Naive thymus-derived CD4-positive, alpha-beta T cell (primary cell): ENCODE measurements at places on chromosomes 5 and 9. TPM values are rescaled to one million over a fixed set of nuclear protein-coding genes. Genes with fewer than 3 reads are reported as not detected.

DNA sequence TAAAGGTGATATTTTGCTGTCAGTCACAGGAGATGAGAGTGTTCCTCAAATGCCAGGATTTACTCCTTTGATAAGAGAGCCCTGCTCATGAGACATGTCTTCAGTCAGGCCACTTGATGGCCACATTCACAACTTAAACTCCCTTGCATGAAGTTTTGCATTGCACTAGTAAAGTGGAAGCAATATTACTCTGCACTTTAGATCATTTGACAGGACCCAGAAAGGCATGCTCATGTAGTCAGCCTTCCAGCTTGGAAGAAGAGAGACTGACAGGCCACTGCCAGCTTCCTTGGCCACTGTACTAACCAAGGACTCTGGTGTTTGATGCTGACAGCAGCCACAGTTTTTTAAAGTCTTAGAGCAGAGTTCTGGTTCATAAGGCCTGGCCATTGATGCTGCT, 42.6 kb downstream of the NPR3 start:
- no peaks in the 10 kb centered on the region for H3K27me3 ChIP-seq
- H3K36me3 ChIP-seq: no peaks in the 10 kb centered on the region
- no peak for DNase-seq
- H3K4me3 ChIP-seq: no peak overlapping the region
- H3K27ac ChIP-seq: no peak overlapping the region

- peak overlapping the region; percentile 9 for H3K4me3 ChIP-seq
- H3K27ac ChIP-seq: peak overlapping the region; percentile 46
- no peaks in the 10 kb centered on the region for H3K4me1 ChIP-seq
- DNase-seq: no peak
- H3K27me3 ChIP-seq: no peaks in the 10 kb centered on the region
These were observed 6.9 kb upstream of the ZBTB5 start for GRCh38 chr9:37471942-37472684.

GRCh38 chr9:134962065-134962972, 44.6 kb upstream of the FCN1 start:
- H3K27ac ChIP-seq: no peak overlapping the region
- no peaks in the 10 kb centered on the region for H3K36me3 ChIP-seq
- no peak for DNase-seq
- no peak overlapping the region for H3K4me3 ChIP-seq

DNA sequence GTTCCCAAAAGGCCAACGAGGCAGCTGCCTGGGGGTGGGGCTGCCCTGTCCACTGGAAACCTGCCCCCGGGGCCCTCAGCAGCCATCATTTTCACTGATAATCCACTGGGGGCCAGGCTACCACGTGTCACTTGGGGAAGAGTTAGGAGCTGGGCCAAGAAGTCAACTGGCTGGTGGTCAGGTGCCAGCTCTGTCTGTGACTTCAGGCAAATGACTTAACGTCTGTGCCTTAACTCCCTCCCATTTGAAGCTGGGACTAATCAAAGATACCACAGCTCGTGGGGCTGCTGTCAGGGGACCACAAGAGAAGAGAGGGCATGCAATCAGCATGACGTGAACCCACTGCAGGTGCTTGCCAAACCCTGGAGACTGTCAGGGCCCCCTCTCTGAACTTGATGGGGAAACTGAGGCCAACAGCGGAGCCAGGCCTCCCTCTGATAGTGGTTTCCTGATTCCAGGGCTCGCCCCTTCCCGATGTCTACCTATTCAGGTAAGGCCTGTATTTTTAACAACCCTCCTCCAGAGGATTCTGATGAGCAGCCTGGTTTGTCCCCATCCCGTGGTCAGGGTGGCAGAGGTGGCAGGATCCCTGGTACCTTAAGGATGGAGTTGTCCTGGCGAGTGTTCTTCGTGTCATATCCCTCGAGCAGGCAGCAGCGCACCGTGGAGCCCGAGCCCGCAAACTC, 12.3 kb upstream of the DPM2 start:
- peak overlapping the region; percentile 84 for H3K27ac ChIP-seq
- H3K4me3 ChIP-seq: no peak overlapping the region
- no peaks in the 10 kb centered on the region for H3K27me3 ChIP-seq
- DNase-seq: no peak

GRCh38 chr5:22352493-22352892, 500.7 kb downstream of the CDH12 start:
- H3K36me3 ChIP-seq: no peaks in the 10 kb centered on the region
- no peak for DNase-seq
- H3K27me3 ChIP-seq: no peaks in the 10 kb centered on the region
- H3K27ac ChIP-seq: no peak overlapping the region

- no peaks in the 10 kb centered on the region for H3K36me3 ChIP-seq
- H3K27me3 ChIP-seq: no peaks in the 10 kb centered on the region
- no peak overlapping the region for H3K27ac ChIP-seq
- H3K4me3 ChIP-seq: no peak overlapping the region
These were observed 80.9 kb upstream of the SPOCK1 start for GRCh38 chr5:137580030-137580429.

GRCh38 chr9:2638871-2639673, 17.5 kb downstream of the VLDLR start:
- no peak for DNase-seq

GRCh38 chr9:95815961-95816360, 59.5 kb upstream of the ERCC6L2 start:
- DNase-seq: no peak
- no peaks in the 10 kb centered on the region for H3K36me3 ChIP-seq
- no peak overlapping the region for H3K4me3 ChIP-seq
- no peak overlapping the region for H3K27ac ChIP-seq
- no peaks in the 10 kb centered on the region for H3K4me1 ChIP-seq
- no peaks in the 10 kb centered on the region for H3K27me3 ChIP-seq

DNA sequence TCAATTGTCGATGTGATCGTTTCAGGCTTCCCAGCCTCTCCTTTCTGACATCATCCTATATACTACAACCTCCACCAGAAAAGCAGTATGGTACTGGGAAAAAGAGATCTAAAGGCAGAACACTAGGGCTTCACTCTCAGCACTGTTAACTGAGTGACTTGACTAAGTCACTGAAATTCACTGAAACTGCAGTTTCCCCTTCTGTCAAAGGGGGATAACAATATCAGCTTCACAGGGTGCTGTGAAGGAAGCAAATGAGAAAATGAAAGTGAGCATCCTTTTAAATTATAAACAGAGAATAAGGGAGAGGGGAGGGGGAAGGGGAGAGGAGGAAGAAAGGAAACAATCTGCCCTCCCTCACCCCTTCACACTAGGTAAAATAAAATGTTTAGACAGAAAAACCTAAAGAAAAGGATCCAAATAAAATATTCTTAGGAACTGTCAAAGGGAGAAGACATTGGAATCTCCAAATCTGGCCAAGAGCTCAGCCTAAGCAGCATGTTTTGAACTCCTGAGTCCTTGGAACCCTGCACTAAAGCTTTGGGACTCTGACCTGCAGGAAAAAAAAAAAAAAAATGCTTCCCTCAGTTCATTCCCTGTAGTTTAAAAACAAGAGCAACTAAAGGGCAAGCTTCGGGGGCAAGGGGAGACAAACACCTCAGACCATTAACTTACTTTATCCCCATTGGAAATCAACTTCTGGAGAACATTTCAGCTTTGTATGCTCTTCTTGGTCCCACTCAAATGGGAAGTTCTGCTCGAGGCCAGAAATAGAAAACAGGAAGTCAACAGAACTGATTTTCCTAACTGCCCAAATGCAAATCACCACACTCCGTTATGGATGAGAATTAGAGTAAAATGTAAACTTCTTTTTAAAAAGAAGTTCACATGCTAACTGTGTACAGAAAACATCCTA, 178.3 kb downstream of the DEPDC1B start:
- no peaks in the 10 kb centered on the region for H3K4me1 ChIP-seq
- no peak for DNase-seq
- no peak overlapping the region for H3K4me3 ChIP-seq
- H3K27me3 ChIP-seq: no peaks in the 10 kb centered on the region

DNA sequence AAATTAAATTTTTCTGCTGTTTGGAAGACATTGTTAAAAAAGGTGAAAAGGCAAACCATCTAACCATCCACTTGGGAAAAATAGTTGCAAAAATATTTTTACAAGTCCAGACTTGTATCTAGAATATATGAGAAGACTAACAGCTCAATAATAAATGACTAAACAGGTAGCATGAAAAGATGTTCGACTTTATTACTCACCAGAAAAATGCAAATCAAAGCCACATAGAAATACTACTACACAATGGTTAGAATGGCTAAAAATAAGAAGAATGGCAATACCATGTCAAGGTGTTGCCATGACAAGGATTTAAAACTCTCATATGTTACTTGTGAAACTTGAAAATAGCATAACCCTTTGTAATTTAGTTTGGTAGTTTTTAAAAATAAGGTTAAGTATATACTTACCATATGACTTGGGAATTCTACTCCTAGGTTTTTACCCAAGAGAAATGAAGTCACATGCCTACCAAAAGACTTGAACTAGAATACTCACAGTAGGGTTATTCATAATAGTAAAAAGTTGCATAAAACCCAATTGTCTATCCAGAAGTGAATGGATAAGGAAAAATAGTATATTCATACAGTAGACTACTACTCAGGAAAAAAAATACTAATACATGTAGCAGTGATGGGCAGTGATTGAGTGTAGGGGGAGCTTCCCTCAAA, 93.8 kb downstream of the VPS13A start:
- no peaks in the 10 kb centered on the region for H3K4me1 ChIP-seq
- no peaks in the 10 kb centered on the region for H3K27me3 ChIP-seq
- H3K27ac ChIP-seq: no peak overlapping the region
- peaks cover 9% of the 10 kb centered on the region for H3K36me3 ChIP-seq

SMARCA2 gene
- total RNA-seq: 258 TPM

EIF4E1B gene
- total RNA-seq: not detected in 2 replicates

DRD1 gene
- not detected for total RNA-seq

CDX1 gene
- not detected for total RNA-seq

ACTL7A gene
- total RNA-seq: not detected

IFNA13 gene
- total RNA-seq: not detected

ZNF454 gene
- total RNA-seq: not detected
